Liver (tissue), 10 donors: ENCODE measurements at places on chromosomes 6 and 20. TPM values are rescaled to one million over a fixed set of nuclear protein-coding genes. Genes with fewer than 3 reads are reported as not detected.

DNA sequence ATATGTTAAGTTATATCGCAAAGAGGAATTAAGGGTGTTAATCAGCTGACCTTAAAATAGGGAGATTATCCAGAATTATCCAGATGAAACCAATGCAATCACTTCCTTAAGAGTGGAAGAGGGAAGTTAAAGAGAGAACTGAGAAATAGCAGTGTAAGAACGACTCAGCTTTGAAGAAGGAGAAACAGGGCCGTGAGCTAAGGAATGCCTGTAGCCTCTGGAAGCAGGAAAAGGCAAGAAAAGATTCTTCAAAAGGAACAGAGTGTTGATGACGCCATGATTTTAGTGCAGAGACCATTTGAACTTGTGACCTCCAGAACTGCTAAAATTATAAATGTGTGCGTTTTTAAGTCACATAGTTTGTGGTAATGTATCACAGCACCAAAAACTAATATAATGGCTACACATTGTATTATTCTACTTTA is 32.7 kb downstream of the ILRUN start:
- H3K4me1 ChIP-seq, result peaks cover 32% of the 10 kb centered on the region
- H3K4me3 ChIP-seq, result no peak overlapping the region
- H3K27ac ChIP-seq, result peak overlapping the region; percentile 69
- no peaks in the 10 kb centered on the region for H3K27me3 ChIP-seq

DNA sequence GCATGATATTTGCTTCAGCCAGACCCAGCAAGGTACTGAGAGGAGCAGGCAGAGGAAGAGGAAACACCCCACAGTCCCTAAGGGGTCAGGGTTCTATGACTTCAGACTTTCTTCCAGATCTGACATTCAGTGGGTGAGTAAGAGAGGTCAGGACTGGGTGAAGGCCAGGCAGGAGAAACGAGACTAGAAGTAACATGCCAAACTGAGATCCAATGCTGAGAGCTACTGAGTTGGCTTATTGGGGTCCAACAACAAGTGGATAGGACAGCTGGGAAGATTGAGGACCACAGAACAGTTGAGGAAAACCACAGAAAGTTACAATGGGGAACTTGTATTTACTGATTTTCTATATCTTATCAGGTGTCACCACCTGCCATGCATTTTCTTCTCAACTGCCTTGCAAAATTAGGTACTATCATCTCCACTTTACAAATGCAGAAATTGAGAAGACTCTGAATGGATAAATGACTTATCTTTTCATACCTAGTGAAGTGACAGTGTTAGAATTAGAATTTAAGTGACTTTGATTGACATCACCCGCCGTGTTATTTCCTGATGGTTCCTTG is 43.8 kb upstream of the HIVEP1 start:
- H3K27ac ChIP-seq, result no peak overlapping the region
- H3K36me3 ChIP-seq, result no peaks in the 10 kb centered on the region
- DNase-seq, result no peak
- no peaks in the 10 kb centered on the region for H3K4me1 ChIP-seq

- no peaks in the 10 kb centered on the region for H3K27me3 ChIP-seq
- no peak overlapping the region for H3K27ac ChIP-seq
- DNase-seq, result no peak
- no peaks in the 10 kb centered on the region for H3K4me1 ChIP-seq
- no peaks in the 10 kb centered on the region for H3K36me3 ChIP-seq
- H3K4me3 ChIP-seq, result no peak overlapping the region
Measured at GRCh38 chr6:73285674-73286283, 22.8 kb upstream of the KHDC1 start.

The TRIM26 gene
- polyA plus RNA-seq, result 30.9 TPM

The NHSL1 gene
- 6.6 TPM for polyA plus RNA-seq
